ENCODE measurements at places on chromosomes 7 and 10.

GRCh38 chr10:47029181-47030009 lies 118.2 kb downstream of the PTPN20 start:
- DNase-seq: no peak

DNA sequence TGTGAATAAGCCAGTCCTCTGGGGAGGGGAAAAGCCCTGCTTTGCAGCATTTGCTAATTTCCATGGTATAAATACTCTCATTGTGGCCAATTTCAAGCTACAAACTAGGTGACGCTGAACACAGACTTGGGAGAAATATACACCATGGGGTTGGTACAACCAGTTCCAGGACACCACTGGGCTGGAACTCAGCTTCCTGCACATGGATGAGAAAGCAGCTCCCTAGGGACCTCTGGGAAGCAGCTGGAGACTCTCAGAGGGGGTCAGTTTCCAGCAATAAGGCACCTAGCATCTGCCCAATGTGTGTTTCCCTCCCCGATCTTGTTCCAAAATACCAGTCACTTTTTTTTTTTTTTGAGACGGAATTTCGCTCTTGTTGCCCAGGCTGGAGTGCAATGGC lies 56.8 kb upstream of the WDR11 start:
- no peak for DNase-seq

- no peak for DNase-seq
These were observed 1349.1 kb downstream of the XPNPEP1 start for GRCh38 chr10:108574233-108574632.

DNA sequence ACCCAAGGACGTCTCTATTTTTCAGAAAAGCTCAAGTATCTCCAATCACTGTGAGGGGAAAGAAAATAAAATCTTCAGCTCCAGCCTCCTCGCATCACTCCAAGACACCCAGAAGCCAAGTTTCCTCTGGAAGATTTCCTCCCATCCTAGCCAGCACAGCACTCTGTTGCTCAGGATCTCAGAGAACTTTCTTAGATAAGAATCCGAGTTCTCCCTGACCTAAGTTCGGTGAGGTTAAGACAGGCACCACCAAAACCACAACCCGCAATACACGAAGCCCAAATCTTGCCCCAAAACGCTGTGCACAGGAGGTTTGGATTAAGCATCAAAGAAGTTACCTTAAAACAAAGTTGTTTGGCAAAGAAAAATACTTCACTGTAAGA lies 4.2 kb downstream of the FAM53B start:
- no peak for DNase-seq

DNA sequence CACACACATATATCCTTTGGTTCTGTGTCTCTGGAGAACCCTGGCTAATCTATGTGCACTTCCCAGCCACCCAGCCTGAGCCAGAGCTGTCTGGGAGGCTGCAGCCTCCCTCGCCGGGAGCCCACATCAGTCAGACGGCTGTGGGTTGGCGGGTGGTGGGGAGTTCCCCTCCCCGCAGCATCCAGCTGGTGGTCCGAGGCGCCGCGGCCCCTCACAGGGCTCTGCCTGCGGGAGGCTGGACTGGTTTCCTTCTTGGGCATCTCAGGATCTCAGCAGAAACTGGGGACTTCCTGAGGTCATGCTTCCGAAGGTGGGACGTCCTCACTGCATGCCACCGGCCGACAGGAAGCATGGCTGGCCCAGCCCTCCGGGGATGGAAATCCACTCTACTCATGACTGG lies 22.0 kb upstream of the PSMG3 start:
- no peak for DNase-seq

GRCh38 chr10:24681572-24682088 lies 42.1 kb downstream of the ARHGAP21 start:
- no peak for DNase-seq

- no peak for DNase-seq
These were observed 318.3 kb upstream of the ZMIZ1 start for GRCh38 chr10:78750418-78750817.

- DNase-seq: no peak
These were observed 21.8 kb upstream of the C10orf53 start for GRCh38 chr10:49657606-49658005.

All from fibroblast of skin of back (primary cell).